ENCODE measurements at places on chromosomes 1 and 21.

GRCh38 chr1:22611530-22611947 is 24.9 kb upstream of the C1QA start:
- DNase-seq, result no peak

- DNase-seq, result no peak
Measured at GRCh38 chr1:81151206-81151605, 649.5 kb upstream of the ADGRL2 start.

DNA sequence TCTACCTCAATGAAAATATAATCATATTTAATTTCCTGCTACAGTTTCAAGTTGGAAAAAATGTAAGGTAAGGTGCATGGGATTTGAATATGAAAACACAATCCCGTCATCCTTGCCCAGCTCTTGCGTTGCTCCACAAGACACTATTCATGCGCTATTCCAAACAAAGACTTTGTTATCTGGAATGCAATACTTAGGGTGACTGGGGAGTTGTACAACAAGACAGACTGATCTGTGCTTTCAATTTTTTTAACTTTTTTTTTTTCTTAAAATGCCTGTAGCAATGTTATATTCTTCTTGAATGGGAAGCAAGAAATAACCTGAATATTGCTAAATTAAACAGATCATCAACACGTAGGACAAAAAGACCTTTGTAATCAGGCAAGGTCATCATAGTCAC is 1077.2 kb downstream of the TTLL7 start:
- no peak for DNase-seq

- DNase-seq, result no peak
Measured at GRCh38 chr1:206768472-206769303, 1.9 kb upstream of the IL19 start.

DNA sequence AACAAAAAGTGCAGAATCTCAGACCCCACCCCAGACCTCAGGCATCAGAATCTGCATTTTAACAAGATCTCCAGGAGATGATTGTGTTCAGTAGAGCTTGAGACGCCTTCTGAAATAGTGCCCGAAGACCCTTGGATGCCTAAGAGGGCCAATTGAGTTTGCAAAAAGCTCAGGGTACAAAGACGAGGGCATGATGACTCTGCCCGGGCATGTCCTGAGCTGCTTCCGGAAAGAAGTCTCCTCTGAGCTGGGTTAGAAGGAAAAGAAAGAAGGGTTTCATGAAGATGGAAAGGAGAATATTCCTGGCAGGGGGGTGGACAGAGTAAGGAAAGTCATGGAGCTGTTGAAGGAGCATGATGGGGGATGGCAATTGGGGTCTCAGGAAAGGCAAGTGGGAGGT is 246.1 kb upstream of the TMEM51 start:
- DNase-seq, result no peak

GRCh38 chr1:183218971-183219615 is 33.0 kb downstream of the LAMC2 start:
- peak; percentile 10 for DNase-seq
